ENCODE measurements at places on chromosomes 2 and 18.
A peak's percentile ranks its signal among the peaks of the same experiment; 100 is the strongest.

DNA sequence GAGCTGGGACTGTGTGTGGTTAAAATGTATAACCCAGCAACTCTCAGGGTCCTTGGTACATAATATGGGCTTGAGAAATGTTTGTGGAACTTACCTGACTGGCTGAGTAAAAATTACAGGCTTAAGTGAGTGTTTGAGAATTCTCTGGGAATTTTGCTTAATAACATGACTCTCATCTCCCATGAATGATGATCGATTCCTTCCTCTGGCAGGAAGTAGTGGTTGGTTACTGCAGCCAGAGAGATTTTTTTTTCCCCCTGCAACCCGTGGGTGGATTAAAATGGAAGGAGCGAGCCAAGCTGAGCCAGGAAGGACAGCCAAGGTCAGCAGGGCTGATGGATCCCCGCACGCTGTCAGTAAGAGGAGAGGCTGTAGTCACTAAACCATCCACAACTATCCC is 40.6 kb upstream of the RFX8 start:
- DNase-seq = no peak

DNA sequence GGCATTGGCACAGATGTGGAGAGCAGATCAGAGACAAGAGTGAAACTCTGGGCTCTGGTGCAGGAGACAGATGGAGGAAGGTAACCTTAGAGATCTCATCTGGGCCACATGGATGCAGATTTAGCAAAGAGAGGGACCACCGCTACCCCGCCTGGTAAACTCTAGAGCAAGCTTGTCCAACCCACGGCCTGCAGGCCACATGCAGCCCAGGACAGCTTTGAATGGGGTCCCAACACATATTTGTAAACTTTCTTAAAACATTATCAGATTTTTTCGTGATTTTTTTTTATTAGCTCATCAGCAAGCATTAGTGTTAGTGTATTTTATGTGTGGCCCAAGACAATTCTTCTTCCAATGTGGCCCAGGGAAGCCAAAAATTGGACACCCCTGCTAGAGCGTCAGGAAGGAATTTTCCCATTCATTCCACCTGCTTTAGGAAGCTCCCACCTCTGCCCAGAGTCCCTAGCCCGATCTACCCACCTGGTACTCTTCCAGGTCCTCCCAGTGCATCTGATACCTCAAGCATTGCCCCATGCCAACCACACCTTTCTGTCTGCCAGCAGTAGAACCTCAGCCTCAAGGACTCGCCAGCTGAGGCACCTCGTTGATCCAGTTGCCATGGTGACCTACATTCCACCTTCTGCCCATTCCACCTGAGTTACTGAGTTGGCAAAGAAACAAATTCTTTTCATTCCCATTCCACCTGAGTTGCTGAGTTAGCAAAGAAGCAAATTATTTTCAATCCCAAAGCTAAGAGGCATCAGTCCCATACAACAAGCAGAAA is at the start of gene CIB4:
Gene CIB4, minus strand, starts transcription at position 586 of the 784 bp plus-strand sequence. Its CDS starts 52 bp downstream, at position 534.
- DNase-seq = no peak

- no peak for DNase-seq
Measured at GRCh38 chr2:234300391-234300925, 196.4 kb downstream of the ARL4C start.

DNA sequence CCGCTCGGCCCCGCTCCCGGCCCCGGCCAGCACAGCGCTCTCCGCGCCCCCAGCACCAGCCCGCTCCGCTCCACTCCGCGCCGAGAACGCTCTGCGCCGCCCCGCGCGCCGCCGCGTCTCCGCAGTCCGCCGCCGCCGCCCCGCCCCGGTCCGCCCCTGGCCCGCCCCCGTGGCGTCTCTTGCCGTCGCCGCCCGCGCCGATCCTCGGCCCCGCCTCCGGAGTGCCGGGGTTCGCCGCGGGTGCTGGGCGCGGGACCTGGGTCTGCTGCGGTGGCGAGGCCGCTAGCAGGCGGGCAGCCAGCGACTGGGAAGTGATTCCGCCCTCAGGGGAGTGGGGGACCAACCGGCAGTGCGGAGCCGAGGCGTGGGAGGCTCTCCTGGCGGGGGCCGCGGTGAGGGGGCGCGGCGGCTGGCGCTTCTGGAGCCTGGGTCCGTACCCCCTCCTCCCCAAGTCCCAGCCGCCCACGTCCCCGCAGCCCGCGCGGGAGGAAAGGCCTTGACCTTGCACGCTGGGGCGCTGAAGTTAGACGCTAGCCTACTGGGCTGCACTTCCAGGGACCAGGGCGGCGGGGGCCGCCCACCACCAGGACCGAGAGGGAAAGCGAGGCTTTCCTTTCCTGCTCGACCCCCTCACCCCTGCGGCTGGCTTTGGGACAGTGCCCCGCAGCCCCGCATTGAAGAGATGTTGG is at the start of gene HS6ST1:
Gene HS6ST1, minus strand, starts transcription at position 93 of the 689 bp plus-strand sequence. CDS start 305 bp downstream, outside the sequence.
- DNase-seq = peak; percentile 69

DNA sequence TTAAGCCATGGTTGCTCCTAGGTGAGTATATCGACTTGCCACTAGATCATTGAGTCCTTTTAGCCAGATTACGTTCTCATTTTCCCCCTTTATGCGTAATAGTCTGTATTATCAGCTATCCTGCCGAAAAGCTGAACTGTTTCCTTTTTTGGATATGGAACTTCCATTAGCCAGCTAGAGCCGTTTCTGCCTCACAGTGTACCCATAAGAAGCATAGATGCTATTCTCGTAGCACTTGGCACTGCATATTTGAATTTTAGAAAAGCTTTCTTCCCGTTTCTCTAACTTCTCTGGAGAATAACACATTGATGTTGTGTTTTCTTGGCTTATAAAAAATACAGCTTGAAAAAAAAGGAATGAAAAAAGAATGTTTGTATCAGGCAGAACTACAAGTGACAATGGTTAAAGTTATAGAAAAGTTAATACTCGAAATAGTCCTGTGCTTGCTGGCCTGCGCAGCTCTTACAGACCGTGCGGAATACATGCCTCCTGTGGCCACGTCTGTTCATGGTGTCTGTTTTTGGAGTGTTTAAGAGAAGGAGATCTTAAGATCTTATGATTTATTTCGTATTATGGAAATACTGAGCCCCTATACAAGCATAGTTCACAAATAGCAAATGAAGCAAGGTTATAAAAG is 710 bp downstream of the DUSP19 start:
- DNase-seq = no peak

GRCh38 chr2:74502147-74502719 is 2.8 kb upstream of the LBX2 start:
- DNase-seq = no peak

- no peak for DNase-seq
Measured at GRCh38 chr2:111117598-111118480, 2.9 kb upstream of the BCL2L11 start.

DNA sequence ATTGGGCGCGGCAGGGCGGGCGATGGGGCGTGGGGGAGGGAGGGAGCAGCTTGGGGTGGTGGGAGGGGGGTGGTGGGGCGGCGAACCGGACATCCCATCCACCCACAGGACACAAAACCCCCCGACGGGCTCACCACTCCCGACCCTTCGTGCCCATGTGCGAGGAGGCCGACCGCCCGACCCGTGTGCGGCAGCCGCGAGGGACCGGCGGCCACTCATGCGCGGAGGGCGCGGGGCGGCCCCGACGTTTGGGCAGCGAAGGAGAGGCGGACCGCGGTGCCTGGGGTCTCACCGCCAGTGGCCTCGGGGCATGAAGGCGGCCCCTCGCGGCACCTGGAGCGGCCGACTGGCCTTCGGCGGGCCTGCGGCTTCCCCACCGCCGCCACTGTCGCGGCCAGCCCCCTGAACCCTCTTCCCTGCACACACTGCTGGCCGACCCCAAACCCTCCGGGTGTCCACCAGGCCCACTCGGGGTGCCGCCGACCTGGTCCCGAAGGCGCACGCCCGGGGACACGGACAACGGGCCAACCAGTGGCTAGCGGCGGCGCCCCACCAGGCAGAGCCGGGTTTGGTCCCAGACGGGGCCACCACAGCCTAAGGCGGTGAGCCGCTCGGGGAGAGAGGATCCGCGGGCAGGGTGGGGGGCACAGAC is 94.6 kb upstream of the ANKRD30BL start:
- DNase-seq = no peak

DNA sequence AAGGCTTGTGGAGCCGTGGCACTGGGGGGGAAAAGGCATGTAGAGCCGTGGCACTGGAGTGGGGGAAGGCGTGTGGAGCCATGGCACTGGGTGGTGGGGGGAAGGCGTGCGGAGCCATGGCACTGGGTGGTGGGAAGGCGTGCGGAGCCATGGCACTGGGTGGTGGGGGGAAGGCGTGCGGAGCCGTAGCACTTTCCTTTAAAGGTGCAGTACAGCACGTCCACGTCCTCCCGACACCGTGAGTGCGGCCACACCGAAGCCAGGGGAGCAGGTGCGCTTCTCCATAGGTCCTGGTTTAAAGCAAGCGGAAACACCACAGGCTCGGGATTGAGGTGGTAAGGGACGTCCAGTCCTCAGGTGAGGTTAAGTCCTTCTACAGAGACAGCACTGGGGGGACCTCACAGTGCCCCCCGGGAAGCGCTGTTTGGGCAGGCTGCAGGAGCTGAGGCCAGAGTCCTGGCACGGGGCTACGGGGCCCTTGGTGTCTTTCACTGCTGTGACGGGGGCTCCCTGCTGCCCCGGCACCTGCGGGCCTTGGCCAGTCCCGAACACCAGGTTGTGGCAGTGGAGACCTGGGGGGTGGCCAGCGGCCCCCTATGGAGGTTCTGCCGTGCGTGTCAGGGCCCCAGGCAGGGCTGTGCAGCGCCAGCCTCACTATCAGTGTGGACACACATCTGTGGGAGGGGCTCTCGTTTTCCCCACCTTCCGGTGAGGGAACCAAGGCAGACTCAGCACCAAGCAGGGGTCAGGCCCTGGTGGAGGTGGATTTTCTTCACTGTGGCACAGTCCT is 93.0 kb upstream of the CTDP1 start:
- no peak for DNase-seq

DNA sequence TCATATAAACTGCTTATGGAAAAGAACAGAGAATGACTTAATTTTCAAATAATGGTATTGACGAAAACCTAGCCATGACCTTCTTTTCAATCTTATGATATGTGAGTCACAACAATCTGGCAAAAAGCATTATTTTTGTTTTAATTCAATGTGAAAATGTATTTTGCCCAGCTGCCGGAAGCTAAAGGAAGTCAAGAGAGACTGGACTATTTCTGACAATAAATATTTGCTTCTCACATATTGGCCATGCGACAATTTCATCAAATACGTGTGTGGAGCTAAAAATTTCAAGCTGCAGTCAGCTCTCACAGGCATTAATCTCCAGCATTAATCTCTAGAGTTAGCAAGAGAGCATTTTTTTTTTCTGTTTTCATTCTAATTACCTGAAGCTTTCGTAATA is 881.0 kb downstream of the CPS1 start:
- no peak for DNase-seq

GRCh38 chr2:59112258-59112657 is 871.1 kb upstream of the FANCL start:
- no peak for DNase-seq

DNA sequence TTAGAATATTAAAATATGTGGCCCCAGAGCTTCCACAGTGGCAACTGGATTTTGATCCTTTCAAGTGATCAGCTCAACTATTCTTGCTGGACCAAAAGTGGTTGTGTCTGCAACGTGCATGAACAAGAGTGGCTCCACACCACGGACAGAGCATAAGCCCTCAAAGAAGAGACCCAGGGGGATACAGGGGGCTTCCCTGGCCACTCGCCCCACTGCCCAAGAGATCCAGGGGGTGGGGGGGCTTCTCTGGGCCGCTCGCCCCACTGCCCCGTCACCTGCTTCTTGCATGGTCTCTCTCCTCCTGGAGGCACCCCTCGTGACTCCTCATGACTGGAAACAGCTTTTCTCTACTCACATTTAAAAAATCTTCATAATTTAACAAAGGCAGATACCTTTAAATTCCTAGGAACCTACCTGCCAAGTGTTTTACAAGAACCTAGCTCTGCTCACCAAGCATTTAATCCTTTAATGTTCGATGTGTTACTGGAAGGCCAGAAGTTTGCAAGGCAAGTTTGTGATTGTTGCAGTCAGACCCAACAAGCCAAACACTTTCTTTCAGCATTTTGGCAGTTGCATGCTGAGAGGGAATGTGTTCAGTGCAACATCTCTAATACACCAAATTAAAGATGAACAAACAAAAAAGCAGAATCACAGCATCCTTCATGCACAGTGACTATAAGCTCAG is 174.3 kb downstream of the BCL2 start:
- DNase-seq = no peak

GRCh38 chr2:127128445-127128904 is 21.5 kb upstream of the BIN1 start:
- no peak for DNase-seq

GRCh38 chr2:67221266-67221665 is 175.9 kb upstream of the ETAA1 start:
- DNase-seq = no peak

GRCh38 chr18:66124394-66124793 is 373.6 kb downstream of the CDH7 start:
- no peak for DNase-seq

DNA sequence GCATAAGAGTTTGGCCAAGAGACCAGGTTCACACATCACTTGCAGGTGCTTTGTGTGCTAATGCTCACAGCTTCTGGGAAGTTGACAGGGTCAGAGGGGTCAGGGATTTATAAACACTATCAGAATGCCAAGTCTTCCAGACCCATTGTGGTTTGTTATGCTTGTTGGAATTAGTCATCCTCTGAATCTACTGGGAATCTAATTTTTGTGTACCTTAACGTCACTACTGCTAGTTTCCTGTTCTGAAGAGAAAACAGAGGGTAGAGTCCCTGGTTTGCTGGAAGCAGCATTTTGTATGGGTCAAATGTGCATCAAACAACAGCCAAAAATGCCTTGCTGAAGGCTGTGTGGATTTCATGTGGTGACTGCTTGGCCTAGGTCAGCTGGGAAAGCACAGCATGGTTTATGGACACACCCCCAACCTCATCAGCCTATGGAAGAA is 33.3 kb downstream of the ANTXR1 start:
- no peak for DNase-seq

DNA sequence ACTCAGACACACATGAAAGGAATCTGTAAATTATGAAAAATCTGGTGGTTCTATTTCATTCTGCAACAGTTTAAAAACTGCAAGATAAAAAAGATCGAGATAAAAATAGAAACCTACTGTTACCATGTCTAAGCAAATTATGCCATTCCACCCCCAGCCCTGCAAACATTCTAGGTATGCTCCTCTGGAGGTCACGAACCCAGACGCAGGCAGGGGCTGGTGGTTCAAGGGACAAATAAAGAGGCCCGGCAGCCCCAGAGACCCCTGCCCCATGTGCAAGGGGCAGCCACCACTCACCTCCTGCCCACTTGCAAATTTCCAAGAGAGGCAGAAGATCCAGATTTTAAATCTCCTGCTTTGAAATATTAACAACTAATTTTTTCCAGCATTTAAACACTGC is 210.5 kb downstream of the ANAPC1 start:
- DNase-seq = no peak

GRCh38 chr2:154992826-154993225 is 294.3 kb downstream of the KCNJ3 start:
- no peak for DNase-seq
